ENCODE measurements at places on chromosomes 6 and 20.
A peak's percentile ranks its signal among the peaks of the same experiment; 100 is the strongest.

GRCh38 chr6:10720265-10720959 lies 2.5 kb upstream of the TMEM14C start:
- peak; percentile 52 for DNase-seq

GRCh38 chr6:130223508-130223907 lies 757 bp upstream of the SAMD3 start:
- DNase-seq: peak; percentile 47

DNA sequence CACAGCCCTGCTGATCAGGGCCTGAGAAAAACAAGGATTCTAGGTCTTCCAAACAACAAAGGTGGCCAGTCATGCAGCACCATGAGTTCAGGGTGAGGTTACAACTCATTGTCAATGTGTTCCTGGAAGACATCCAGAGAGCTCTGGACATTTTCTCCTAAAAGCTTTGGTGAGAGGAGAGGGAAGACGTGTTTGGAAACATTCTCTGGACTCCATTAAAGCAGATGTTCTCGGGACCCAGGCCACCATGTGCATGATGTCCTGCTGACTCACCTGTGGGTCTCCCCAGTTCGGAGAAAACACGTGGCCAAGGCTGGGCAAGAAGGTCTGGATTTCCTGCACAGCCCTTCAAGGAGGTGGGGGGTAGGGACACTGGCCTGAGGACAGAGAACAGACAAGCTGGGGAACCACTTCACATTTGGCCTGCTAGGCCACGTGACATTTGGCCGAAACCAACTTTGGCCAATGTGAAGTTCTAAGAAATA lies 61.6 kb downstream of the KCNB1 start:
- no peak for DNase-seq

GRCh38 chr20:58634059-58634458 lies 17.0 kb upstream of the STX16 start:
- DNase-seq: no peak

Data from stimulated activated CD4-positive, alpha-beta T cell treated with anti-CD3 and anti-CD28 coated beads, TNF-alpha, amount 100 ng/mL, for 24 hours (primary cell).